Stimulated activated CD8-positive, alpha-beta memory T cell treated with anti-CD3 and anti-CD28 coated beads, Interleukin-7, amount 100 ng/mL, for 48 hours (primary cell): ENCODE measurements at places on chromosomes 1 and 21.

- DNase-seq = no peak
Observed at GRCh38 chr1:12467570-12468286, 150.3 kb downstream of the DHRS3 start.

DNA sequence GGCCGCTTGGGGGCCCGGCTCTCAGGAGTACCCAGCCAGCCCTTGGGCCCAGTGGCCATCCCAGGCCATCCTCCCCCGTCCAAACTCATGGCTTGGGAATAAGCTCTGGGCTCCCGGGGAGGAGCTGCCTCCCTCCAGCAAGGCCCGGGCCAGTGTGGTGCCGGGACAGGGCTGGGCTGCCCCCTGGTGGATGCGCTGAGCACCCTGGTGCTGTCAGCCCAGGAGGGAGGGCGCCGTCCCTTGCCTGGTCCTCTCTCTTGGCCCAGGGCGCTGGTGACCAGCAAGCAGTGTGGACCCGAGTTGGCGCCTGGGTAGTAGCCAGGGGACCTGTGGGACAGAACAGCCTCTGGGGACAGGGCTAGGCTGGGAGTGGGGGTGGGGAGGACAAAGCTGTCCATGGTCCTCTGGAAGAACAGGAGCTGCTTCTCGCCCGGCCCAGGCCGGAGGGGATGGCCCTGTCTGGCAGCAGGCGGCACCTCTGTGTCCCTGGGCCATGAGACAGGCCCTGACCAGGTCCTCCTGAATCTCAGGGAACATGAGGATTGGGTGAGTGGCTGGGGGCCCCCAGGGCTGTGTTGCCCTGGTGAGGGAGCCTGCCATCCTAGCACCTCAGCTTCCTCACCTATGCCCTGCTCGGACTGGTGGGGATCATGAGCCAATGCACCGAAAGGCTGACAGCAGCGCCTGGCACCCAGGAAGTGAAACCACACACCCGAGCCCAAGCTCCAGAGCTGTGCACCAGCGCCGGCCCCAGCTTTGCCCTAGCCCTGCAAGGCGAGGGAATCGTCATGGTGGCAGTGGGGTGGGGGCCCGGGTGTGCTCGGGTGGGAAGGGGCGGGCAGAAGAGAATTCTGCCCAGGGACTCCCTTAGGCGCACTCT lies 9.4 kb downstream of the MORN1 start:
- peak; percentile 28 for DNase-seq

DNA sequence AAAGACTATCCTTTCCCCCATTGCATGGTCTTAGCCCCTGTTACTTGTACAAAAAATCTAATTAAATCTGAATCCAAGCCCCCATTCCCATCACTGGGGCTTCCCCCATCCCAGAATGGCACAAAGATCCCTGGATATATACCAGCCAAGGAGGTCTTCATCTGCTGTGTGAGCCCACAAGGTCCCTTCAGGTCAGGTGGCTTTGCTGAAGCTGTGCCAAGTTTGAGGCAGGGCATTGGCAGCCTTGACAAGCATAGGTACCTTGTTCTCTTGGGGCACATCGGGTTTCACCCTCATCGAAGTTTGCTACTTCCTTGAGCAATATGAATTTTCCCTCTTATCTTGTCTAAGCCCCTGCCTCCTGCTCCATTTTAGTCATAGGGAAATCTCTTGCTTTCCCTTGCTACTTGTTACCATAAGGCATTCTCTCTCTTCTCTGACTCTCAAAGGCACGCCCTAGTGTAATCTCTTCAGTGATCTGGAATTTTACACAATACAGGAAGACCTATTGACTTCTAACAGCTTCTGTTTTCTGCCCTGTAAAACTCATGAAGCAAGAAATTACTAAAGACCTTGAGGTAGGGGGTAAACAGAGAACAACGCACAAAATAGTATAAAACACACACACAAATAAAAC lies 71.4 kb upstream of the COG2 start:
- no peak for DNase-seq

GRCh38 chr1:244319283-244320132 lies 132.2 kb downstream of the ADSS2 start:
- DNase-seq = peak; percentile 26

- DNase-seq = no peak
Observed at GRCh38 chr1:172991674-172992400, 58.9 kb downstream of the TNFSF18 start.

- no peak for DNase-seq
Observed at GRCh38 chr1:169271098-169271497, 96.5 kb downstream of the NME7 start.

- DNase-seq = no peak
Observed at GRCh38 chr21:31501926-31502325, 157.6 kb upstream of the SOD1 start.

- no peak for DNase-seq
Observed at GRCh38 chr1:66112744-66113400, 320.2 kb downstream of the PDE4B start.

DNA sequence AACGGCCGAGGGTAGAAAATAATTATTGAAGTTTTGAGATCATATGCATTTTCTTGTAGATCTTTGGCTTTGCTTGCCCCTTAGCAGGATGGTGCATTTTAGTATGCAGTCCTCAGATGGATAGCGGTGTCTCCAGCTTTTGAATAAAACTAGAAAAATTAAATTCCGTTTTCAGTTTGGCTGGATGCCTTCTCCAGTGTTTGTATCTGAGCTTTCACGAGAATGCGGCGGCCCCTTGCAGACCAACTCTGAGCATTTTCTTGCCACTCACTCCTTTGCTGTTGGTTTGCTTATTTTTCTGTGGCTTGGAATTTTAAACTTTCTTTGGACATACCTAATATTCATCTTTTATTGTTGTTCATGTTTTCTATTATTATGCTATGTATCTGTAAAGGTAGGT lies 192.6 kb downstream of the NFIA start:
- DNase-seq = no peak

GRCh38 chr1:163874070-163874469 lies 552.3 kb downstream of the NUF2 start:
- DNase-seq = no peak
